ENCODE measurements at places on chromosomes 12 and 14. TPM values are rescaled to one million over a fixed set of nuclear protein-coding genes. Genes with fewer than 3 reads are reported as not detected.
A peak's percentile ranks its signal among the peaks of the same experiment; 100 is the strongest.

GRCh38 chr12:46361667-46362034 lies 10.9 kb downstream of the SLC38A2 start:
- H3K27me3 ChIP-seq = no peaks in the 10 kb centered on the region
- H3K4me1 ChIP-seq = no peaks in the 10 kb centered on the region
- H3K36me3 ChIP-seq = peaks cover 8% of the 10 kb centered on the region
- H3K4me3 ChIP-seq = no peak overlapping the region
- H3K27ac ChIP-seq = no peak overlapping the region
- no peak for DNase-seq

GRCh38 chr14:99552572-99553216 lies 51.3 kb downstream of the CCDC85C start:
- H3K27ac ChIP-seq = no peak overlapping the region
- peaks cover 5% of the 10 kb centered on the region for H3K4me1 ChIP-seq
- H3K4me3 ChIP-seq = no peak overlapping the region
- no peaks in the 10 kb centered on the region for H3K36me3 ChIP-seq
- peaks cover 9% of the 10 kb centered on the region for H3K27me3 ChIP-seq
- DNase-seq = no peak

Gene PPP4R4
- total RNA-seq = 1.6 TPM

Gene POLE
- 38.6 TPM for total RNA-seq

GRCh38 chr12:22313963-22314330 lies 20.6 kb downstream of the ST8SIA1 start:
- no peak for DNase-seq
- H3K27me3 ChIP-seq = no peaks in the 10 kb centered on the region
- H3K27ac ChIP-seq = no peak overlapping the region
- H3K4me3 ChIP-seq = no peak overlapping the region
- peaks cover 3% of the 10 kb centered on the region for H3K4me1 ChIP-seq
- H3K36me3 ChIP-seq = no peaks in the 10 kb centered on the region

GRCh38 chr14:56657604-56658003 lies 78.0 kb downstream of the TMEM260 start:
- H3K4me3 ChIP-seq = no peak overlapping the region
- no peak overlapping the region for H3K27ac ChIP-seq
- H3K36me3 ChIP-seq = no peaks in the 10 kb centered on the region
- H3K4me1 ChIP-seq = no peaks in the 10 kb centered on the region
- no peak for DNase-seq

- H3K36me3 ChIP-seq = no peaks in the 10 kb centered on the region
- peaks cover 26% of the 10 kb centered on the region for H3K4me1 ChIP-seq
- H3K27ac ChIP-seq = peak overlapping the region; percentile 85
- H3K4me3 ChIP-seq = peak overlapping the region; percentile 26
Observed at GRCh38 chr14:21039585-21040369, 2.4 kb upstream of the RNASE7 start.

- H3K27ac ChIP-seq = no peak overlapping the region
Observed at GRCh38 chr12:24244801-24245200, 295.3 kb upstream of the SOX5 start.

DNA sequence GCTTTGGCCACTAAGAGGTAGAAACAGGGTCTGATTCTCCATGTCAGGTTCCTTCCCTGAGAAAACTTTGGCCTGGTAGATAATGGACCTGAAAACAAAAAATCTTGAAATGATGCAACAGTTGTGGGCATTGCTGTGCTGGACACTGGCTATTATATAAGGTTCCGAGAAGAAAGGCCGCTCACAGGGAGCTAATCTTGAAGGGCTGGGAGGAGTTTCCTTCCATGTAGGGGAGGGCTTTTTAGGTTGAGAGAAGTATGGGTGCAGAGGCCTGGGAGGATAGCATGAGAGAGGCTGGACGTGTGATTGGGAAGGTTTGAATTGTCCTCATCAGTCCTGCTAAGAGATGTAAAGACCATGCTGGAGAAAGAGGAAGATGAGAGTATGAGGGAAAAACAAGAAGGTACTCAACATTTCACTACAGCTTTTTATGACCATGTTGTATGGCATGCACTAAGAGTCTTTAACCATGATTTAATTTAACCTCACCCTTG lies 11.6 kb downstream of the LRRK2 start:
- no peak overlapping the region for H3K4me3 ChIP-seq
- no peak overlapping the region for H3K27ac ChIP-seq
- H3K27me3 ChIP-seq = no peaks in the 10 kb centered on the region
- H3K4me1 ChIP-seq = no peaks in the 10 kb centered on the region

Gene MIPOL1
- 14.5 TPM for total RNA-seq

DNA sequence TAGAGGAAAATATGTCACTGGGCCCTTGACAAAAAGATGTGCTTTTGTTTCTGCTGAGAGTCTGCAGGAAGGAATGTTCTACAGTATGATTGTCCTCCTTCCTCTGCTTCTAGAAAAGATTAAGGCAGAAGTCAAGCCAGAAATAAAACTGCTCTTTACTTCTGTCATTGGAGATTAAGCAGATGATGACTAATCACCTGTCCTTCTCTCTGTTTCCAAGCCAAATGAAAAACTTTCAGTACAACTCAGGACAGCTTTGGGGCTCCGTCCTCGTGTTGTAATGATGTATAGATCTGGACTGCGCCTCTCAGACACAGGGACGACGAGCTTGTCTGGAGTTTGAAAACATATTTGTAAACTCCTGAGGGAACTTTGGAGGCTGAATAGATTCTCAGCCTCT lies 159.3 kb downstream of the DYRK2 start:
- no peaks in the 10 kb centered on the region for H3K36me3 ChIP-seq
- H3K4me1 ChIP-seq = no peaks in the 10 kb centered on the region
- no peaks in the 10 kb centered on the region for H3K27me3 ChIP-seq
- no peak overlapping the region for H3K27ac ChIP-seq
- DNase-seq = no peak

Gene FOXN4
- 0.61 TPM for total RNA-seq

Gene OAS2
- total RNA-seq = not detected

GRCh38 chr14:38824706-38825105 lies 278.3 kb downstream of the SEC23A start:
- no peaks in the 10 kb centered on the region for H3K27me3 ChIP-seq
- H3K4me1 ChIP-seq = no peaks in the 10 kb centered on the region
- H3K36me3 ChIP-seq = no peaks in the 10 kb centered on the region
- no peak for DNase-seq
- H3K4me3 ChIP-seq = no peak overlapping the region

- H3K4me1 ChIP-seq = no peaks in the 10 kb centered on the region
- no peak overlapping the region for H3K4me3 ChIP-seq
- H3K27me3 ChIP-seq = peaks cover 6% of the 10 kb centered on the region
- DNase-seq = no peak
- no peak overlapping the region for H3K27ac ChIP-seq
Observed at GRCh38 chr14:104515811-104516780, 63.5 kb upstream of the C14orf180 start.

Gene ATL1
- total RNA-seq = 44.0 TPM

GRCh38 chr12:51920046-51920445 lies 12.7 kb downstream of the ACVRL1 start:
- no peak overlapping the region for H3K4me3 ChIP-seq
- no peak overlapping the region for H3K27ac ChIP-seq
- H3K27me3 ChIP-seq = peaks cover 4% of the 10 kb centered on the region

DNA sequence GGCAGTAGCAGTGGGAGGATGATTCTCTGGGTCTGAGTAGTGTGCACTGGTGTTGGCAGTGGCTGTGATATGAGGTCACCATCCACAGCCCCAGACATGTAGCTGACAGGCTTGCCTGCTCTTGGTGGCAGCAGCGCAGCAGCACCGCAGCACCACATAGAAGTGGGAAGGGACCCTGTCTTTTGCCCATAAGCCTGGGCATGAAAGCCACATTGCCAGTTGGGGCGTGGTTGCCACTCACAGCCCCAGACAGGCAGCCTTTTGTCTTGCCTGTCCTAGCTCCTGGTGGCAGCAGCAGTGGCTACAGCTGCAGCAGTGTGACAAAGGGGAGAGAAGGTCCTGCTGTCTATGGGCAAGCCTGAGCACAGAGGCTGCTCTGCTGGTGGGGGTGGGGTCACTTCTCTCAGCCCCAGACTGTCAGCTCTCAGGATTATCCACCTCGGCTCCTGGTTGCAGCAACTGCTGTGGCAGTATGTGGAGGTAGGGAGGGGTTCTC lies 71.5 kb downstream of the BRMS1L start:
- H3K36me3 ChIP-seq = peaks cover 26% of the 10 kb centered on the region

- H3K36me3 ChIP-seq = peaks cover 4% of the 10 kb centered on the region
- DNase-seq = peak; percentile 62
- no peak overlapping the region for H3K27ac ChIP-seq
- no peak overlapping the region for H3K4me3 ChIP-seq
Observed at GRCh38 chr12:55974308-55974730, 441 bp downstream of the RAB5B start.

Gene SLC2A13
- 5.2 TPM for total RNA-seq
